ENCODE measurements at places on chromosomes 5 and 9.

GRCh38 chr9:129620669-129621295 is at the start of gene C9orf50:
Gene C9orf50 (minus strand): TSS chr9:129621101. CDS start chr9:129620574, 527 bp downstream.
- no peak for DNase-seq

DNA sequence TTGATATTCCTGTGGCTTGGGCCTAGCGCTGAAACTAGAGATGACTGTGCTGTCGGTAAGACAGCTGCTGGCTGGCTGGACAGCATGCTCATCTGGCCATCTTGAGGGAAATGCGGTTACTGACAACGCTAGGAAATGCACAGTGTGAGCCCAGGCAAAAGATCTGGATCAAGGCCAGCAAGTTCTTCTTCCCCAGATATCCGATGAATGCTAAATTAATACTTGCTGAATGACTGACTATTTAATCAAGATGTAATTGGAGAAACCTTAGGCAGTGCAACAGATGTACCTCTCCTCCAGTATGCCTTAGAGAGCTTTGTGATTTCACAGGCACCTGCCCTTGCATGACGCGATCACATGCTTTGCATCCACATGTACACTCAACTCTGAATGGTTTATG is 659.1 kb downstream of the EFNA5 start:
- peak; percentile 71 for DNase-seq

- no peak for DNase-seq
These were observed 2.0 kb upstream of the MEF2C start for GRCh38 chr5:88885002-88885401.

GRCh38 chr9:69176471-69177171 is 2.5 kb downstream of the TJP2 start:
- DNase-seq, result no peak

GRCh38 chr9:132744881-132745755 is 74.9 kb downstream of the GTF3C4 start:
- no peak for DNase-seq

DNA sequence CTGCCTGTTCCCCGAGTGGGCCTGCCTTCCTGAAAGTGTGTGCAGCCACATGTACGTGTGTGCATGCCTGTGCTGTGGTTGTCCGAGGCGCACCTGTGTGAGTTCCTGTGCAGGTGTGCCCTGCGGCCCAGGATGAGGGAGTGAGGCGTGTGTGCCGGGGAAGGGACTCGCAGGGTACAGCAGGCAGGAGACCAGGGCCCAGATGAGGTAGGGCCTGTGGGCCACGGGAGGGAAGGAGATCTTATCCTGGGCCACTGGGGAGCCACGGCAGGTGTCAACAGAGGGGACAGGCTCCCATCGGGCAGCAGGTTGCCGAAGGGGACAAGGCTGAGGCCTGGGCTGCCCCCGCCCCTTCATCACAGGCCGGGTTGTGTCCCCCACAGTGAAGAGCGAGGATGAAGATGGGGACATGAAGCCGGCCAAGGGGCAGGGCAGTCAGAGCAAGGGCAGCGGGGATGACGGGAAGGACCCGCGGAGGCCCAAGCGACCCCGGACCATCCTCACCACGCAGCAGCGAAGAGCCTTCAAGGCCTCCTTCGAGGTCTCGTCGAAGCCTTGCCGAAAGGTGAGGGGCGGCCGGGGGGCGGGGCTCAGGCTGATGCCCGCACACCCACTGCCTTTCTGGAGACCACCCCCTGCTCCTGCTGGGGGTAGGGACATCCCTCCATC is 79.2 kb downstream of the LMX1B start:
- no peak for DNase-seq

DNA sequence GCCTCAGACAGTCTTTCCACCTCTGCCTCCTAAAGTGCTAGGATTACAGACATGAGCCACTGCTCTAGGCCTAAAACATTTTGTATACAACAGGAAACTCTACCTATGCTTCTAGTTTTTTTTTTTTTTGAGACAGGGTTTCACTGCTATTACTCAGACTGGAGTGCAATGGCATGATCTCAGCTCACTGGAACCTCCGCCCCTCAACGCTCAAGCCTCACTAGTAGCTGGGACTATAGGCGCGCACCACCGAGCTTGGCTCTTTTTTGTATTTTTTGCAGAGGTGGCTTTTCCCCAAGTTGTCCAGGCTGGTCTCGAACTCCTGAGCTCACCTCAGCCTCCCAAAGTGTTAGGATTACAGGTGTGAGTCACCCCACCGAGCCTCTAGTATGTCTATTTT is 5.4 kb downstream of the HSPA9 start:
- DNase-seq, result no peak

GRCh38 chr5:34706084-34706483 is 50.0 kb downstream of the RAI14 start:
- no peak for DNase-seq

DNA sequence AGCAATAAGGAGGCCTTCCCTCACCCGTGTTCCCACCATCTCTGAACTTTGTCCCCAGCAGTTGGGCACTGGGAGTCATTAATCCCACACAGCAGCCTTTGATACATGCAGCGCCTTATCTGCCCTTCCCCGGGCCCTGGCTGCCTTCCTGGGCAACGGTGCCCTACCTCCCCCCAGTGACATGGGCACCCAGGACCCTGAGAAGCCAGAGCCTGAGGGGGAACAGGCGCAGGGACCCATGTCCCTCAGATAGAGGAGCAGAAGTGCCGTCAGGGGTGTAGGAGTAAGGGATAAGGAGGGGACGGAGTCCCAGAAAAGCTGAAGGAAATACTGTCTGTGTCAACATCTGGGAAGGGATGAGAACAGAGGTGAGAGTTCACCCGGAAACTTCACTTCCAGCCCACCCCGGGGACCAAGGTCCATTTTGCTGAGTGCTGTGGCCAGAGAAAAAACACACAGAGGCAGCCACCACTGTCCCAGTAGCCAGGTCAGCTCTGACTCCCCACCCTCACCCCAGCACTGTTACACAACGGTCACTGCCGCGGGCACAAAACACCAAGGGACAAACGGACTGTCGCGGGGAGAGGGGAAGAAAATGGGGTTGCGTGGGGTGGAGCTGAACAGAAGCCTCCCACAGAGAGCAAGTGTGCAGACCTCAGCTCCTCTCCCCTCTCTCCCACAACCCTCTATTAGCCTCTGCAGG is 3.8 kb downstream of the PCDH1 start:
- DNase-seq, result no peak

- peak; percentile 58 for DNase-seq
These were observed 1.0 kb downstream of the STARD4 start for GRCh38 chr5:111511174-111511830.

- DNase-seq, result no peak
These were observed 104.0 kb downstream of the SERINC5 start for GRCh38 chr5:80151890-80152289.

- no peak for DNase-seq
These were observed 8.0 kb upstream of the SEMA4D start for GRCh38 chr9:89505911-89506310.

- no peak for DNase-seq
These were observed 11.6 kb downstream of the CEL start for GRCh38 chr9:133073086-133074014.

DNA sequence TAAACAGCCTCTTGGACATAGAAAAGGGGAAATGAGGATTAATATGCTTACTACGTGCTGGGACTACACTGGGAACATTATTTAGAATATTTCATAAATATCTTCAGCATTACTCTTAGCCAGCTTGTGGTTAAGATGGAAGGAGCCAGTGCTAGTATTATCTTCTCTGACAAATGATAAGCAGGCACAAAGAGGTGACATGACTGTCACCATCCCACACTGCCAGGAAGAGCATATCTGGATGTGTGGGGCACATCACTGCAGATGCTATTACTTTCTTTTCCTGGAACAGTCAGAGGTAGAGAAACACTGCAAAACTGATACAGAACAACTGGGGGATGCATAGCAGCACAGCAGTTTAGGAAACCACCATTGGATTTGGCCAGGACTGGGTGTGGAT is 281.0 kb upstream of the TNC start:
- DNase-seq, result peak; percentile 16

DNA sequence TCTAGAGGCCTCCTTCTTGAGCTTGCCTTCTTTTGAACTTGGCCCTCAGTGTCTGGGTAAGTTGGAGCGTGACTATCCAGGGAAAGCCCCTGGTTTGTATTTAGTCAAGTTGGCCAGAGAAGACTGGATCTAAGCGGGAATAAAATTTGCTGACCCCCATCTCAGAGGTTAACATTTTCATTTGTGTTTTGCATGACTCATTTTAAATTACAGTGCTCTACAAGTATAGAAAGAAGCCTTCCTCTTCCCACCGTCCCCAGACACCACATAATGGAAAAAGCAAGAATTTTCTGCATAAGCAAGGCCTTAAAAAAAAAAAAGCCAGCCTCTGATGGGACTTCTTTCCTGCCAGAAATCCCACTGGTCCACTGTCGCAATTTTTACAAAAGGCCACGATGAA is 27.2 kb downstream of the PIK3R1 start:
- DNase-seq, result peak; percentile 66

- DNase-seq, result no peak
These were observed 53.7 kb downstream of the SPATA31C2 start for GRCh38 chr9:88084357-88085183.

- no peak for DNase-seq
These were observed 9.9 kb downstream of the GABBR2 start for GRCh38 chr9:98698856-98699255.

DNA sequence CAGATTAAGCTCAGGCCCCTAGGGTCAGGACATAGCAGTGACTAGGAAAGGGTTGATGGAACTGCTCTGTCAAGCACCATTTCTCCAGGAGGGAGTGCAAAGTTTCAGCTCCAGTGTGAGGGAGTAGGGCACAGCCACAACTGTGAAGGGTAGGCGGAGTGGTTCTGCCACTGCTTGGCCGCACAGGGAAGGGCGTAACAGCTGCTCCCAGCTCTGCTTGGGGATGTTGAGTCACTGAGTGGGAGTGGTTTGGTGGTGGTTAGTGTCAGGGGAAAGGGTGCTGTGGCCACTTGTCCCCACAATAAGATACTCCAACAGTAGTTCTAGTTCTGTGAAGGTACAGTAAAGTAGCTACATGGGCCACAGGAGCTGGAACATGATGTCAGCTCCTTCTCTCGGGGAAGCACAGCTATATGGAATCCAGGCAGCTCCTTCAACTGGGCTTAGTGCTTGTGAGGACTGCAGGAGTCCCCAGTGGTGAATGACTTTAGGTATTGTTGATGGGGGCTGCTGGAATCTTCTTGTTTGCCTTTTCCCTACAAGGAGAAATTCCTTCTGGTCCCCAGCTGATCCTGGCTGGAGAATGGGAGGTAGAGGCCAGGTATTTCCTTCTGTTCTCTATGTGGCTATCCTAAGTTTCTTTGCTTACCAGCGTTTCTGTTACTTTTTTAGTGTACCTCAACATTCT is 314.5 kb downstream of the SPATA31D1 start:
- no peak for DNase-seq

- DNase-seq, result peak; percentile 75
These were observed 971 bp downstream of the TMEM267 start for GRCh38 chr5:43482490-43483297.

DNA sequence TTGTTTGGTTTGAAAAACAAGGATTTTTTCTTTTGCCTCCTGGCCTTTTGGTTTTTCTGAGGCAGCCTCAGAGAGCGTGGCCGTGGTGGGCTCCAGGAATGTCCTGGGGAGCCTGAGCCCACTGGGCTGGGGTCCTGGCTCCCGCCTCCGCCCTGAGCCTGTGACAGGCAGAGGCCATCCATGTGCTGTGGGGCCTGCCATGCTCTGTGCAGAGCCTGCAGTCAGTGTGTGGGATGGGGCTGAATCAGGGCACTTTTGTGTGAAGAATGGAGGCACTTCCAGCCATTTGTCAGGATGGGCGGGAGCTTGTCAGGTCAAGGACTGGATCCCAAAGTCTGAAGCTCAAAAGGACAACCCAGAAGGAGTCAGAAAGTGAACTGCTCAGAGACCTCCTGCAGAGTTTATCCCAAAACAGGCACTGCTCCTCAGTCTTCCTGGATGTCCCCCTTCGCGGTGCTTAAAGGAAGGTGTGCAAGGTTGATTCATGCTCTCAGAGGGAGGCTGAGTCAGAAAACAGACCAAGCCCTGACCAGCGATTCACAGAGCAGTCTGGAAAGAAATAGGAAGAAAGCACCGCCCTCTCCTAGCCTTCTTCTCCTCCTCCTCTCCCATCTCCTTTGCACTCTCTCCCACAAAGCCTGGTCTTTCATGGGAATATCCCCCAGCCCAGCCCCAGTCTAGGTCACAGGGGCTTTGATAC is 53.2 kb downstream of the MVB12B start:
- DNase-seq, result peak; percentile 49

- no peak for DNase-seq
These were observed 285.6 kb downstream of the FBXL7 start for GRCh38 chr5:15785531-15785981.

DNA sequence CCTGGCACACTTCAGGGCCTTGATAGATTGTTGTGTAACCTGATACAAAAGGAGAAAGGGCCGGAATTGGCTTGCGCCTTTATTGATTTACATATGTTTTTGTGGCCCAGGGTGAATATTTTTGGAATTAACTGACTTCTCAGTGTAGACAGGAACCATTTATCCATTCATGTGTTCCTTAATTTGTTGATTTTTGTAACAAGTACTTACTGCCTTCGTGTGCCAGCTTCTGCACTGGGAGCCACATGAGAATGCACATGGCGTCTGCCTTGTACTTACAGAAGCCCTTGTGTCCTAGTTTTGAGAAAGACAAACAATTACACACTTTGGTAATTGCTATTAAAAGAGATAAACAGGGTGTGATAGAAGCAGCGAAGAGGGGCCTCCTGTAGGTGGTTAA is 26.4 kb downstream of the EHMT1 start:
- no peak for DNase-seq

GRCh38 chr9:6581253-6581652 is 64.3 kb downstream of the GLDC start:
- DNase-seq, result no peak

GRCh38 chr9:26813247-26813646 is 79.4 kb downstream of the CAAP1 start:
- peak; percentile 10 for DNase-seq

GRCh38 chr9:98726735-98727134 is 18.0 kb upstream of the GABBR2 start:
- peak; percentile 47 for DNase-seq

GRCh38 chr5:163809473-163809872 is 304.1 kb downstream of the MAT2B start:
- DNase-seq, result peak; percentile 49

- no peak for DNase-seq
These were observed 34.9 kb upstream of the SYNPO start for GRCh38 chr5:150605546-150605945.

- peak; percentile 48 for DNase-seq
These were observed 111.1 kb upstream of the KLF9 start for GRCh38 chr9:70525519-70525918.

Measured in fibroblast of upper back skin (primary cell).